Fibroblast of villous mesenchyme (primary cell): ENCODE measurements at places on chromosomes 1 and 21.

DNA sequence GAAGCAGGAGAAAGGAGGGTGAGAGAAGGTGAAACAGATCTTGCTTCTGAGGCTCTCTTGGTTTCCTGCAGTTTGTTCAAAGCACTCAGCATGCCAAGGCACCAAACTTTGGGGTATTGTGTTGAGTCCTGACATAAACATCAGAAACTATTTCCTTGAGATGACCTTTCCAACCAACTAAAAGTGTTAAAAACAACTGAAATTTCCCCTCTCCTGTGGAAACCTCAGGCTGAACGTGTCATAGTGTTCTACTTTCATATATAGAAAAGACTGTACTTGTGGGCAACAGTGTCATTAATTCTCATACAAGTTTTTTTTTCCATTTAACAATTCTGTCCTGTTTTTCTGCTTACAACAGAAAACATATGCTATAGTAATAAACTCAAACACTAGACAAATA lies 6.3 kb upstream of the LYST start:
- DNase-seq: no peak

DNA sequence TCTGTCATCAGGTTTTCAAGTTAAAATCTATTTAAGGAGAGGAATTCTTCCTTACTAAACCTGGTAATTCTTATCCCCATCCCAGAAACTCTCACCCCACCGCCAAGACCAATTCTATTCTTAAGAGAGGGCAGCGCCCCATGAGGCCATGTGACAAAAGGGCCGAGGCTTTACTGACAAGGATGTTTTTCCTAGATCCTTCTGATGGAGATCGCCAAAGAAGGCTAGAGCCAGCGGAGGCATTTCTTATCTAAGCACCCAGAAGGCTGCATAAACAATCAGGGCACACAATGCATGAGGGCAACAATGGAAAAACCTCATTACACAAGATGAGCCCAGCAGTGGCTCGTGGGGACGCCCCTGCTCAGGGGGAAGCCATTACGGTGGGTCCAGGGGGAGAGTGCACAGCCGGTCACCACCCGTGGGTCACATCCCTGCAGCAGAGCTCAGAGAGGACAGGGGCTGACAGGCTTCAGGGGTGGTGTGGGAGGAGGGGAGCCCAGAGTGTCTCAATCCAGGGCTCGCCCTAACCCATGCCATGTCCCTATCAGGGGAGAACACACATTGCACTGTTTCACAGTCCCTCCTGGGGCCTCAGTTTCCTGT lies 88.7 kb downstream of the ITPKB start:
- no peak for DNase-seq

DNA sequence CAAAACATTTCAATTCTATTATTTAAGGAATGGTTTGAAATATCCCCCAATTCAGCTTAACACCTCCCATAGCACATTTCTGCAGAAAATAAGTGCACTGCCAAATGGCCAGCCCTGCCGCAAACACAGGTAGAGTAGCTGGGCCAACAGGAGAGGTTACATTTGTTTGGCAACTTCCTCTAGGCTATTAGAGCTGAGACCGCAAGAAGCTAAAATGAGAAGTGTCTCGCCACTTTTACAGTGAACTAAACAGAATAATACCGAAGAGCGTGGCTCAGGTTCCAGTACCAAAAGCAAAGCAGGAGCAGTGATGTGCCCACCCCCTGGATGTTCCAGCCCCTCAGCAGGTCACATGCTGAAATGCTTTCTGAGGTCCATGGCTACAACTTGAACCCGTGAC lies 154.5 kb upstream of the PKN2 start:
- no peak for DNase-seq

- DNase-seq: no peak
Measured at GRCh38 chr1:167697667-167698141, 24.1 kb upstream of the MPZL1 start.

DNA sequence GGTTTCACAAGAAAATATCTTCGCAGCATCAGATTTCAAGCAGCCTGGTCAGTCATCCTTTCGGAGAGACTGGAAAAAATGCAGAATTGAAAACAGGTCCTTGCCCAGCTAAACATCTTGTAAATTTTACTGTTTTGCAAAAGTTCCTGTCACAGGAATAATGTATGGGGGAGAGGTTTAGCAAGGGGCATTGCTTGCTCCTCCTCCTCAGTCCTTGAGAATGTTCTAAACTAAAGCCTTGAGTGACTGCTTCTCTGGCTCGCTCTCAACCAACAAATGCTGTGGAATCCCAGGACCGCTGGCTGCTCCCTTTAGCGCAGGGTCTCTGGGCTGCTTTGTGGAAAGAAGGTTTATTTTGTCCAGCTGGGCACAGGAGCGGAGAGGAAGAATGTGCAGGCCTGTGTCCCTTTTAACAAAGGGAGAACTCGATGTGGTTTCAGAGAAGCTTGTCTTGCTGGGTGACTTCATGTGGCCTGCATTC lies 33.6 kb upstream of the FHAD1 start:
- DNase-seq: peak; percentile 90

- no peak for DNase-seq
Measured at GRCh38 chr1:247400685-247401084, 15.3 kb upstream of the NLRP3 start.

DNA sequence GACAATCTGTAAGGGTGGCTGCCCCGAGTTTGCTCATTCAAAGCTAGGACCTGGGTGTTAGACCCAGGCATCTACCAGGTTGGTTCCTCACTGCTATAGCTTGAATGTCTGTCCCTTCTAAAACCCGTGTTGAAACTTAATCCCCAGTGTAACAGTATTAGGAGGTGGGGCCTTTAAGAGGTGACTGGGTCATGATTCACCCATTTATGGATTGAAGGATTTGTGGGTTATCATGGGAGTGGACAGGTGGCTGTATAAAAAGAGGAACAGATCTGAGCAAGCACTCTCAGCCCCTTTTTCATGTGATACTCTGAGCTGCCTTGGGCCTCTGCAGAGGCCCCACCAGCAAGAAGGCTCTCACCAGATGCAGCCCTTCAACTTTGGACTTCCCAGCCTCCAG lies 29.4 kb downstream of the PSMG1 start:
- no peak for DNase-seq

- DNase-seq: no peak
Measured at GRCh38 chr1:188061881-188062280, 1233.1 kb downstream of the PLA2G4A start.

GRCh38 chr1:49319426-49319963 lies 542.8 kb upstream of the BEND5 start:
- DNase-seq: no peak

GRCh38 chr1:56017336-56017735 lies 562.0 kb downstream of the PLPP3 start:
- DNase-seq: no peak

DNA sequence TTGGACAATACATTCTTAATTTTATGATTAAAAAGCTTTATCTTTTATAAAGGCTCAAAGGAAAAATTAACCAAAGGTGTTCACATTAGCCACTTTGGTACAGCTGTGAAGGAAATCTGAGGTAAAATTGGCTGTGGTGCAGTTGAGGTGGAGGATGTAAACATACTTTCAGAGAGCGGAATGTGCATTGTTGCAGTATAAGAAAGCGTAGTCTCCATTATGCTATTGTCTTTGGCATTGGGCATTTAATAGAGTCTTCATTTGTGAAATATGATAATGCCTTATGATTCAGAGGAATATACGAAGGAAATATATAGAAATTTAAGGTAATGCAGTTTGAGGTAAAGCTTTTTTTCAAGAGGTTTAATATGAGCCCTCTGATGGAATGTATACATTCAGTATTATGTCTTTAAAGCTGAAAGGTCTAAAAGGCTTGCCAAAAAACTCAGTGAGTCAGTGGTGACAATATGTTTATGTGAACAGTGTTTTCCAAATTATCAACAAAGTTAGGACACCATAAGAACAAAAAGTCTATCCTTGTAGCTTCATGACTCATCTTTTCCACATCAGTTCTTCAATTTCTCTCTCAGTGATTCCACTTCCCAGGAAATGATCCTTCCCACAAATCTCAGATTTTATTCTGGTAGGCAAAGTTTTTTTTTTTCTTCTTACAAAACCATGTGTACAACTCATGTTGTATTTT lies 26.9 kb upstream of the DDR2 start:
- peak; percentile 93 for DNase-seq

- peak; percentile 28 for DNase-seq
Measured at GRCh38 chr1:54955359-54955758, 25.1 kb upstream of the TMEM61 start.

DNA sequence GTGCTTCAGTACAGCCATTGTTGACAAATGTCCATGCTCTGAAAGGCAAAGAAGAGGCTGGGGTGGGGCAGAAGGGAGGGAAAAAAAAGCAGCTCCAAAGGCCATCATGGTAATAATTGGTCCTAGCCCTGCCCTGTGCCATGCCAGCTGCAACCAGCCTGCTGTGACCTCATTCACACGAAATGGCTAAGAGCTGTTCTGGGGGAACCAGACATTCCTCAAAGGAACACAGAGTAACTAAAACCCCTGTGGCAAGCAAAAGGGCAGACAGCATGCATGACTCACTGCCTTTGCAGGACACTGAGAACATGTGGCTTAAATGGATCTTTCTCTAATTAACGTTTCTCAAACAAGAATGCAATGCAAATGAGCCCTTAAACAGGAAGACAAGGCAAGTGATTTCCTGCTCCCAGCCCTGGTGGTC lies 42.3 kb downstream of the STYXL2 start:
- DNase-seq: peak; percentile 47

- no peak for DNase-seq
Measured at GRCh38 chr1:109258481-109259466, 9.4 kb downstream of the CELSR2 start.

GRCh38 chr1:153536012-153536670 lies 350 bp upstream of the S100A6 start:
- peak; percentile 90 for DNase-seq

- peak; percentile 78 for DNase-seq
Measured at GRCh38 chr1:172154551-172154950, 265.9 kb upstream of the C1orf105 start.
